ENCODE measurements at places on chromosomes 7 and 10. TPM values are rescaled to one million over a fixed set of nuclear protein-coding genes. Genes with fewer than 3 reads are reported as not detected.

PDGFA gene
- total RNA-seq = 2.3 TPM

SLC13A1 gene
- not detected for total RNA-seq

SKIDA1 gene
- total RNA-seq = not detected

- no peak for DNase-seq
Measured at GRCh38 chr7:132464740-132465139, 111.5 kb downstream of the PLXNA4 start.

- no peak for DNase-seq
Measured at GRCh38 chr7:11021468-11021867, 47.8 kb downstream of the PHF14 start.

GRCh38 chr7:30845426-30846135 is 66.1 kb upstream of the AQP1 start:
- no peak for DNase-seq

DNA sequence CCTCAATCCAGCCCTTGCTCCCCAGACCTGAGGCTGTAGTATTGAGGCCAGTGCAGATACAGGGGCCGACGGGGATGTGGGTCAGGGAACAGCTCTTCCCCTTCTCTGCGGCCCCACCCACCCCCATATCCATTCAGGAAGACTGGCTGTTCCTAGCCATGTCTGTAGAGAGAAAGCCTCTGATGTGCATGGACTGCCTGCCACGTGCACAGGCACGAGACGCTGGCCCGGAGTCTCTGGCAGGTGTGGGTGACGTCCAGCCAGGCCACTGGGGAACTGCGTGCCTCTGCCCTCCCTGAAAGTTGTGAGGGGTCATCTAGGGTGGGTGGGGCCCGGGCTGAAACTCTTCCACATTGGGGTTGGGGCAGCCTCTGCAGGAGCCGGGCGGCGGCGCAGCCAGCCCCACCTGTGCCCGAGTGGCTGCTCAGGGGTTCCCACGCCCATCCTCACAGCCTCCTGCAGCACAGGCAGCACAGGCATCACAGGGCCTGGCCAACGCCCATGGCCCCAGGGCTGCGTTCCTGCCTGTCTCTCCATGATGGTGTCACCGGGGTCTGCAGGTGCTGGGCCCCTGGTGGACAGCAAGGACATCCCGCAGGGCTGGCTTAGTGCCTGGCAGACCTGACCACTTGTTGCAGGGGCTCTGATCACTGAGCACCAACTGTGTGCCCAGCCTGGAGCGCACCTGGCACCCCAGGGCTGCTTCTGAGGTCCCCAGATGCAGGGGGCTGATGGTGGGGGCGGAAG is 27.5 kb downstream of the MICALL2 start:
- no peak for DNase-seq

- no peak for DNase-seq
Measured at GRCh38 chr7:18861514-18862118, 255.8 kb downstream of the TWIST1 start.

FFAR4 gene
- not detected for total RNA-seq

MMP21 gene
- 0.28 TPM for total RNA-seq

GRCh38 chr10:79266543-79267312 is 80.5 kb upstream of the PPIF start:
- DNase-seq = no peak

- DNase-seq = peak; percentile 59
Measured at GRCh38 chr7:36390199-36391090, 783 bp downstream of the ANLN start.

GIMAP5 gene
- total RNA-seq = 23.5 TPM

SPDYE8 gene
- total RNA-seq = not detected

DNA sequence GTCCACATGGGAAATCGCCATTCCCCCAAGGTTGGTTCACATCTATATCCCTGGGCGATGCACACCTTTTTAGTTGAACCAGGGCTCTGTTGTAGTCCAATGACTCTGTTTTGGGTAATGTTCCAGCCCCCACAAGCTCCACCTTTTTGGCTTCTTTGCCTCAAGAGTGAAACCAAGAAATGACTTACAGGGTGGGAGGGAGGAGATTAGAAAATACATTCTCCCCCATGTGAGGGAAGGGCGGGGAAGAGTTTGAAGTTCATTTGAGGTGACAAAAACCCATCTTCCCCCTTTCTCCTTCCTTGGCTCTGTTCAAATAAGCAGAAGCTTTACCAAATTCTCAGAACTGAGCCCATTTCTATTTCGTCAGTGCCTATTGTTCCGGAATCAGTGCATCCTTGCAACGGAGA is 82.8 kb downstream of the GATA3 start:
- no peak for DNase-seq

- DNase-seq = no peak
Measured at GRCh38 chr10:17214971-17215781, 12.9 kb upstream of the VIM start.

TMEM140 gene
- 18.8 TPM for total RNA-seq

DNA sequence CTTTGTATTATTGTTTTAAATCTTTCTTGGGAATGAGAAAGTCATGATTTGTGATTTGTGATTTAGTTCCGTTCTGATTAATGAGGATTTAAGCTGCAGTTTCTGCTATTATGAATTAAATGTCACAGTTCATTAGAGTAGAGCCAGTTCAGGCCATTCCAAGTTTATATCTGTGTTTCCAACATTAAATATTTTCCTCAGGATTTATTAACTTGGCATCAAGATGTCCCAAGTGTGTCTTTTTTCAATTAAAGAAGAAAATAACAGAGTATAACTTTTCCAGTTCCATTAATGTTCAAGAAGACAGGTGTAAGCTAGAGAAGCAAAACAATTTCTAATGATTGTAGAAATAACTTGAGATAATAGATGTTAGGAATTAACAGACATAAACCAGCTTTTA is 1183.2 kb upstream of the CELF2 start:
- no peak for DNase-seq

DNA sequence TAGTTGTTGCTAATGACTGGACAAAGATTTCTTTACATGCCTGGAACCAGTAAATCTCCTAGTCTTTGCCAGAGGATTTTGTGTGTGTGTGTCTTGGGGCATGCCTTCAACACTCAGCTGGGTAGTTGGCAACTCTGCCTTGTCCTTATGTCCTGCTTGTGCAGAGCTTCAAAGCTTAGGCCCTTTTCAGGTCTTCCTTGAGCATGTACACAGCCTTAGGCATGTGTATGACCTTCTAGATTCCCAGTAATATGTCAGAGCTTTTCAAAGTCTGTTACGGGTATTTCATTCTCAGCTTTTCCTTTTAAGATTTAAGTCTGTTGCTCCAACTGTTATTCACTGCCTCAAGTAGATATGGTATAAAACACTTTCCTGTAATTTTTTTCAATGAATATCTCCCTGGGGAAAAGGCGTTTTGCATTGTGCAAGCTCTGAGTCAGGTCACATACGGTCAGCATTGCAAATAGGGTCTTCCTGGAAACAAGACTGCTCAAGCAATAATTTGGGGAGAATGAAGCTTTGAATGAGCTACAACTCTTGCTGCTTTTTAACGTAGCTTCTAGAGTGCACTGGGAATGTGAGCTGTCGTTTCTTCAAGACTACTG is 25.5 kb downstream of the SHOC2 start:
- no peak for DNase-seq

GRCh38 chr10:14753441-14753840 is 21.3 kb downstream of the FAM107B start:
- no peak for DNase-seq

DNA sequence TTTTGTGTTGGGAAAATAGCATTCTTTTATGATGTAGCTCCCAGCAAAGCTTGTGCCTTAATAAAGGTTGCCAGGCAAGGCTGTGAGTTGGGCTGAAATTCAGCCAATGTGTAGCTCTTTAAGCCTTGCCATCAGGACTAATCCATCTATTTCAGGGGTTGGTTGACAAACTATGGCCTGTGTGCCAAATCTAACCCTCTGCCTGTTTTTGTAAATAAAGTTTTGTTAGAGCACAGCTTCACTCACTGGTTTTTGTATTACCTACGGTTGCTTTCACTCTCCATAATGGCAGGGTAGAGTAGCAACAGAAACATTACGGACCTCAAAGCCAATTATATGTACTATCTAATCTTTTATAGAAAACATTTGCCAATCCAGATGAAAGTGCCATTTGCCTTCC is 638.1 kb upstream of the POT1 start:
- DNase-seq = no peak

GRCh38 chr10:52020173-52020572 is 293.9 kb upstream of the DKK1 start:
- no peak for DNase-seq

DNA sequence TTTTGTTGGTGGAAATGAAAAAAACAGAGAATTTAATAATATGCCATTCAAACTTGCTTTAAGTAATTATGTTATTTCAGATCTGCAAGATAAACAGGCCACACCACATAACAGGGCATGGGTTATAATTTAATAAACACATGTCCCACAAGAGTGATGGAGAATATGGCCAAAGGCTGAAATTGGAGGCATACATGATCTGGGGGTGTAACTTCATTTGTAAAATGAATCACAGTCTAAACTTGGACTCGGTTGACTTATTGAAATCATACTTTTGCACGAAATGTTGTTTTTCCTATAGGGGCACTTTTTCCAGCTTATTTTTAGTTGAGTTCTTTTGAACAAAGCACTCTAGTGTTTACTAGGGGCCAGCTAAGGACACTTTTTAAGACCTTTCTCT is 151.6 kb downstream of the TMEM26 start:
- no peak for DNase-seq

SPDYE18 gene
- total RNA-seq = not detected

- DNase-seq = no peak
Measured at GRCh38 chr7:97026715-97027426, 2.2 kb upstream of the DLX5 start.

GRCh38 chr7:66537380-66537779 is 91.3 kb upstream of the KCTD7 start:
- no peak for DNase-seq

DNA sequence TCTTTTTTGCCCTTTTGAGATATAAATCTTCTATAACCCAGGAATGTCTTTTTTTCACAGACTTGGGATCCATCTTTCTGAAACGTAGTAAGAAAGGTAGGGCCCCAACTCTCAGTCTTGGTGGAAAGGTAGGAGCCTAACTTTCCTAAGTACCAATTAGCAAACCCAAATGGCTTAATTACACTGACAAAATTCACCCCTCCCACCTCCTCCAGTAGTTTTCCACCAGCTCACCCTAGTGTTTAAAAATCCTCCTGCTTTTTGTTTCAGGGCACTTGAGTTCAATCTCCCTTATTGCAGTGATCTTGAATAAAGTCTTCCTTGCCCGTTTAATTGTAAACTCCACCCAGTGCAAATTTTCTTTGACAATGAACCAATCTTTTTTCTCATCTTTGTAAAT is 600.0 kb downstream of the PHTF2 start:
- no peak for DNase-seq

NKX2-3 gene
- not detected for total RNA-seq

ANKRD2 gene
- not detected for total RNA-seq

- DNase-seq = peak; percentile 44
Measured at GRCh38 chr7:44565097-44565794, 8.5 kb downstream of the DDX56 start.

GRCh38 chr7:110975486-110975885 is 115.4 kb upstream of the LRRN3 start:
- no peak for DNase-seq

GRCh38 chr7:71636329-71636728 is 504.4 kb downstream of the GALNT17 start:
- no peak for DNase-seq

DNA sequence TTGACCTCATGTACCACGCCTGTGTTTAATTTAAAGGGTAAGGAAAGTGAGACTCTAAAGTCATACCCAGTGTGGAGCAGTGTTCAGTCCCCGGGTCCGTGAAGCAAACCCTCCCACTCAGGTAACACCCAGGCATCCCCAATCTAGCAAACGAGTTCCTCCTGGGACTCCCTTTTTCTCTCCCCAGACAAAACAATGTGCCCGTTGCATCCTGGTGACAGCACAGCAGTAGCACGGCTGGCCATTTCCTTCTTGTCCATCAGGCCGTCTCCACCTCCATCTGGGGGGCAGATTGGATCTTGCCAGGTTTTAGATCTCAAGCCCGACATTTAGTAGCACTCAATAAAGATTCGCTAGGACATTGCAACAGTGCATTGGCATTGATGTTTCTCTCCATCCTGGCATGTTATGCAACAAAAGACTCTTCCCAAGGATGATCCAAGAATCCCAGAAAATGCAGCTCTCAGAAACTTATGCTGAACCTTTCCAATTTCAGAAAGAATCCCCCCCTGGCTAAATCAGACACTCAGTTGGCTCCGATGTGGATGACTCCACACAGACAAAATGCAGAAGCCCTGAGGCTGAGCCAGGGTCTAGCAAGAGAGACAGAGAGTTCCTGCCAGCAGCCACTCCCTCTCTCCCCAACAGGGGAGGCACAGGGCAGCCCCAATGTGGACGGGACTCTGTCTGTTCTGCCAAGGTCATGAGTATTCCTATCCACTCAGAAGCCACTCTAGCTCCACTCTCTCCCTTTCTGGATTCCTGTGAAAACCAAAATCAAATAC is 274.5 kb upstream of the MGMT start:
- no peak for DNase-seq

GRCh38 chr10:93893646-93894515 is at the start of gene SLC35G1:
SLC35G1 (plus strand) TSS chr10:93893978; CDS start chr10:93894034, 56 bp downstream.
- DNase-seq = peak; percentile 67

DNA sequence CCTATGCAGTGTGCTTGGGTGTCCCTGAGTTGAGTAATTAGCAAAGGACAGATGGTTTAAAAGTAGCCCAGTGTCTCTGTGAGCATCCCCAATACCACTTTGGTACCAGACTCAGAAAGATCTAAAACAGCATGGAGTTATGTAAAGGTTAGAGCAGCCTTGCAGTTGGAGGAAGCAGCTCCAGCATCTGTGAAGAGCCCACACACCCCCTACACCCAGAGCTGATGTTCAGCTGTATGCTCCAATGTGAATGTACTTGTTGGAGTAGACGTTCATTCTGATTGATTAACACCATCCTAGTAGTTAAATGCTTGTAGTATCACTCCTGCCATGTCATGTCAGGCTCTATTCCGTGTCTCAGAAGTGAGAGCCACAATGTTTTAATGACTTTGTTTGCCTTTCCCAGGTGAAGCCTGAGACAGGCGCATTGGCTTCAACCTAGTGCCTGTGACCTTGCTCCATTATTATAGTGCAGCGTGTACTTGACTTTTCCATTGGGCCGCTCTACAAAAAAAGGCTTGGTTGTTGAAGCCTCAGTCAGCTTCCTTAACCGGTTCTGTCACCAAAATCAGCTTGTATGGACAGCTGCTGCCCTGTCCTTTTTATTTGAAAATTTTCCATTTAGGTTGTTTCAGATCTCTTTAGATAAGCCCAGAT is 154.2 kb downstream of the LCOR start:
- no peak for DNase-seq

GRCh38 chr7:7705318-7705717 is 13.1 kb downstream of the RPA3 start:
- DNase-seq = no peak

All from CD8-positive, alpha-beta T cell (primary cell).